ENCODE measurements at places on chromosomes 1 and 21. TPM values are rescaled to one million over a fixed set of nuclear protein-coding genes. Genes with fewer than 3 reads are reported as not detected.

Gene LRRIQ3
- 0.70 TPM for polyA plus RNA-seq

Gene GBP6
- not detected for polyA plus RNA-seq

Gene TSPAN2
- 0.23 TPM for polyA plus RNA-seq

Gene PAX7
- polyA plus RNA-seq = not detected

Gene SPRR2G
- not detected for polyA plus RNA-seq

Gene LCE1F
- not detected for polyA plus RNA-seq

Gene ZNF683
- not detected for polyA plus RNA-seq

Data from SK-N-SH (cell line).